ENCODE measurements at places on chromosomes 1 and 21. TPM values are rescaled to one million over a fixed set of nuclear protein-coding genes. Genes with fewer than 3 reads are reported as not detected.

Gene TMEM125
- not detected for total RNA-seq

Gene EFNA3
- total RNA-seq, result 0.52 TPM

Gene PAPPA2
- total RNA-seq, result 0.12 TPM

Gene SPRR2F
- not detected for total RNA-seq

Gene HMCN1
- total RNA-seq, result 0.81 TPM

Gene HCRTR1
- total RNA-seq, result not detected

Gene DIO1
- total RNA-seq, result not detected

Gene TBX19
- total RNA-seq, result 3.8 TPM

Gene CFHR3
- total RNA-seq, result not detected

Gene VAV3
- 21.5 TPM for total RNA-seq

Gene NBPF19
- 54.2 TPM for total RNA-seq

Gene NFIA
- 1.5 TPM for total RNA-seq

Gene KCNA10
- total RNA-seq, result not detected

Gene GFI1
- 3.0 TPM for total RNA-seq

Gene GUCA2B
- total RNA-seq, result not detected

Gene HPDL
- total RNA-seq, result not detected

Gene A3GALT2
- not detected for total RNA-seq

Gene NES
- 0.10 TPM for total RNA-seq

Gene RHCE
- total RNA-seq, result not detected

Gene RAB13
- total RNA-seq, result 0.57 TPM

Gene TRIM63
- total RNA-seq, result not detected

Gene WNT3A
- total RNA-seq, result not detected

Gene TXNDC12
- total RNA-seq, result 39.9 TPM

Gene UTS2
- total RNA-seq, result 8.0 TPM

Gene LCE2B
- total RNA-seq, result not detected

Gene MYBPHL
- total RNA-seq, result not detected

Gene AZIN2
- 1.5 TPM for total RNA-seq

Gene SPATA45
- not detected for total RNA-seq
